ENCODE measurements at places on chromosomes 11 and 22.

DNA sequence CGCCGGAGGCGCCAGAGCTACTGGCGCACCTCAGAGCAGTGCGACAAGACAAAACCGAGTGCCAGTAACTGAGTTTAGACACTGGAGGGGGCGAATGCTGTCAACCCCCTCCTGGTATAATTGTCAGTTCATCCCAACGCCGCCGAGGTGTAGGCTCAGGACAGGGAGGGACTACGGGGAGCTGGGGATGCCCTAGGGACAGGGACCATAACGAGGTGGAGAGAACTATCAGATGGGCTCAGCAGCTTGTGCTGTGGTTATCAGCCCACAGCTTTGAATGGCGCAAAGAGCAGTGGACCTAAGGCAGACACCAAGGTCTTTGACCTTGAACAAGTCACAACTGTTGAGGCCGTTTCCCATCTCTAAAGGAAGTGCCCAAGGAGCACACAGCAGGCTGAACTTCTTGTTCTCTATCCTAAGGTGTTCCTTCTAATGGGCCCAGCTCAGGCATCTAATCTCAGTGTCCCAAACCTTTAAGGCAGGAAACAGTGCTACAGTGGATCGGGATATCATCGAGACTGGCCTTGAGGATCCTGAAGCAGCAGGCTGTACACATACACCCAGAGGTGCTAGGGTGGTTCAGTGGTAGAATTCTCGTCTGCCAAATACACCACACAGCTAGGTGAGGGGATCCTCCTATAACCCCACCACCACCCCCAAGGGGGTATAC lies 958 bp upstream of the TUT1 start:
- DNase-seq = peak; percentile 57

- no peak for DNase-seq
Measured at GRCh38 chr22:37185646-37186227, 2.3 kb downstream of the C1QTNF6 start.

- DNase-seq = no peak
Measured at GRCh38 chr11:78714539-78714938, 139.9 kb upstream of the NARS2 start.

- no peak for DNase-seq
Measured at GRCh38 chr11:79414041-79414440, 26.8 kb downstream of the TENM4 start.

- no peak for DNase-seq
Measured at GRCh38 chr11:112382561-112382960, 121.9 kb upstream of the PLET1 start.

All from coronary artery (tissue), 2 donors.